ENCODE measurements at places on chromosomes 3 and 15.

DNA sequence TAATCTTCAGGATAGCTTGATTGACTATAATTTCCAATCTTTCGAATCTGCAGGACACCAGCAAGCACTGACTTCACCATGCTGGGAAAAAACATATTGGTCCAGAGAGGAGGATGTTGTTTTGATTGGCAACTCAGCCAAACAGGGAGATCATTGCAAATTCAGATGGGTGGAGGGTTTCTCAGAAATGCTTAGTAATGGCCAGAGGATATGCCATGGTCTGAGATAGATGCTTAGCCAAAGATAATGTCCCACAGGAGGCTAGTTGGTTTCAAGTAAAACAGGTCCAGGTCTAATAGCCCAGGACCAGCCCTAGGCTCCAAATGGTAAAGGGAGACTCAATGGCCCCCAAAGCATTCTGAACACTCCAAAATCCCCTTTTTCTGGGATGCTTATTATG is 46.7 kb upstream of the CCDC80 start:
- no peak for DNase-seq

DNA sequence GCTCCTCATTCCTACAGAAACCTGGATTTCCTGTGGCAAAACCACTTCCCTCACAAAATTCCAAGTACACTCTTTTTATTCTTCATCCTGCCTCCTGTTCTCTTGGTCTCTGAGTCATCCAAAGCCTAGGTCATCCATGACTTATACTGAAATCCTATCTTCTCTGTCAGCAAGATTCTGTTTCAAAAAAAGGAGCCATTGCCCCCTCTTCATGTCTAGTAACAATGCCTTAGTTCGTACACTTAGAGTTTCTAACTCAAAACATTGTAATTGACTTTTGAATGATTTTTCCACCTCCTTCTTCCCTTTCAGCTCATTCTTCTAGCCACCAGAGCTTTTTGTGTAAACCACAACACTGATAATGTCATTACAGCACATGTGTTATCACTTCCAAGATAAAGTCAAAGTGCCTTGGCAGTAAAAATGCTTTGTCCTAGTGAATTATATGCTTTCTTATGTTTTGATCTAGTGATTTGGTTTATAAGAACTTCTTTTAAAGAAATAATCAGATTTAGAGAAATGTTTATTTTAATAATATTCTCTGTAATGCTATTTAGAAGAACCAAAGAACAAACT is 256.5 kb upstream of the NECTIN3 start:
- no peak for DNase-seq

DNA sequence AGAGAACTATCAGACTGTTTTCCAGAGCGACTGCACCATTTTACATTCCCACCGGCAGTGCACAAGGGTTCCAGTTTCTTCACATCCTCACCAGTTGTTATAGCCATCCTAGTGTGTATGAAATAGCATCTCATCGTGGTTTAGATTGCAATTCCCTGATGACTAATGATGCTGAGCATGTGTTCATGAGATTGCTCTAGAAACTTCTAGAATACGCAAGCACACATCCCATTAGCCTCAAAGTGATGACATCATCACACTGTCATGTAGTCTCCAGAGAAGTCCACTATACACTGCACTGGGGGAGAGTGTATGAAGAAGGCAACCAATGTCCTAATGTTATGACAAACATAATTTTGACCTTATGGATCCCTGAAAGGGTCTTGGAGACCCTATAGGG is 30.1 kb downstream of the FBLN2 start:
- no peak for DNase-seq

GRCh38 chr3:187927565-187927964 is 182.3 kb upstream of the BCL6 start:
- DNase-seq = no peak

GRCh38 chr3:171967932-171968678 is 71.3 kb upstream of the FNDC3B start:
- no peak for DNase-seq

- no peak for DNase-seq
These were observed 61.9 kb downstream of the TRPM7 start for GRCh38 chr15:50624616-50625168.

DNA sequence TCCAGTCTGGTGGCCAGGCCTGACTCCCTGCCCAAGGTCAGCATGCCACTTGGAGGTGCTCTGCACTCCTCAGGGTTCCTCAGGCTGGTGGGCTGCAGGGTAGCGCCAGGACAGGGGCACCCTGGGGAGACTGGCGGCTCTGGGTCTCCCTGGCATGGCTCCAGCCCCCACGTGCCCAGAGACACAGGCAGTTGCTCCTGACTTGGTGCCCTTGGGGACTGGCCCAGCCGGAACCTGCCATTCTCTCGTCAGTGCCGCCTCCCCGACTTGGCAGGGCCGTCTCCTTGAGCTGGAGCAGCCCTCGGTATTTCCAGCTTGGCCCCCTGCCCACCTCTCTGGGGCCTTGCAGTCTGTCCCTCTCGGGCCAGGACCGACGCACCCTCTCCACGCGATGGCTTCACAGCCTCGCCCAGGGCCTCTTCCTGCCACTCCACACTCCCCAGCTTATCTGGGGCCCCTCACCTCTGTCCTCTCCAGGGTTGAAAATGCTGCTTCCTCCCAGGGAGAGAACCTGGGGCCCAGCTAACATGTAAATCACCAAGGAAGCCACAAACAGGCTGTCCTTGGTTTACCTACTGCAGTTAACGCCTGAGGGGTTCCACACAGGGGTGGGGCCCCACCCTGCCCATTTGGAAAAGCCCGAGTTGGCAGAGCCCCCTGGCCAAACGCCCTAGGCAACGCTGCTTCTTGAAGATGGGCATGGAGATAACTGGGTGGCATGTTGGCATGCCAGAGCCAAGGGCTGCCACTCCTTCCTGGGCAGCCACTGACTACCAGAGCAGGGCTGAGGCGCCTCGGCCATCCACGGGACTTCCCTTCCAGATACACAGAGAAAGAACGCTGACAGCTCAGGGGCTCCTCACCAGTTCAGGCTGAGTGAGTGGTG is 61.4 kb downstream of the SMAD6 start:
- peak; percentile 88 for DNase-seq

DNA sequence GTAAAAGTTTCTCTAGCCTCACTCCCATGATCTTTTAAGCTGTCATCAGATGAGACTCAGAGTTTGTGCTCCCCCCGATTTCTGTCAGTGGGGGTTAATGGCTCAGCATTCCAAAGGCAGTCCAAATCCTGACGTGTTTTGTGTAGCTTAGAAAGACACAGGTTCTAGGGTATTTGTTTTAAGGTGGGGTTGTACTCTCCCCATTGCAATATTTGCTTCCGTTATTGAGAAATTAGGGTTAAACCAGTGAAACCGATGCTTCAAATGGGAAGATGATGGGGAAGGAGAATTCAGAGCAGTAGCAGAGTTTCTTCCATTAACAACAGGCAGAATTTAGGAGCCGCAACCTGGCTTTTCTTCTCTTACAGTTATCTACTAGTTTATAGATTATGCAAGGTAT is 3.4 kb downstream of the PIGB start:
- DNase-seq = no peak

GRCh38 chr3:11447584-11448200 is 175.5 kb downstream of the ATG7 start:
- no peak for DNase-seq
